ENCODE measurements at places on chromosomes 16 and 17. TPM values are rescaled to one million over a fixed set of nuclear protein-coding genes. Genes with fewer than 3 reads are reported as not detected.

DNA sequence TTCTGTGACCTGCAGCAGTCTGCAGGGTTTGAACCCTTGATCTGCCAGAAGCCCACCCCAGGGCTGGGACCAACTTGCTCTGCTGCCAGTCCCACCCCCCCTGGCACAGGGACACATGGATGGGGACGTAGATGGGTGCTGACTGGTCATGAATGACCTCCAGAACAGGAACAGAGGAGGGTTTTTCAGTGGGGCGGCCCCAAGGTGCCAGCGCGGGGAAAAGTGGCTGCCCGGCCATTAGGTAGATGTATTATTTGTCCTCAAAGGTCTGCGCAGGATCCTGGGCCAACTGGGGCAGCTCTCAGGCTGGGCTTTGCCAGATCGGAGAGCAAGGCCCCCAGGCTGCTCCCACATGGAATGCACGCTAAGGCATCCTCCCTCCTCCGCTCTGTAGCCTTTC, 265.2 kb upstream of the TNRC6C start:
- peak; percentile 74 for DNase-seq

DNA sequence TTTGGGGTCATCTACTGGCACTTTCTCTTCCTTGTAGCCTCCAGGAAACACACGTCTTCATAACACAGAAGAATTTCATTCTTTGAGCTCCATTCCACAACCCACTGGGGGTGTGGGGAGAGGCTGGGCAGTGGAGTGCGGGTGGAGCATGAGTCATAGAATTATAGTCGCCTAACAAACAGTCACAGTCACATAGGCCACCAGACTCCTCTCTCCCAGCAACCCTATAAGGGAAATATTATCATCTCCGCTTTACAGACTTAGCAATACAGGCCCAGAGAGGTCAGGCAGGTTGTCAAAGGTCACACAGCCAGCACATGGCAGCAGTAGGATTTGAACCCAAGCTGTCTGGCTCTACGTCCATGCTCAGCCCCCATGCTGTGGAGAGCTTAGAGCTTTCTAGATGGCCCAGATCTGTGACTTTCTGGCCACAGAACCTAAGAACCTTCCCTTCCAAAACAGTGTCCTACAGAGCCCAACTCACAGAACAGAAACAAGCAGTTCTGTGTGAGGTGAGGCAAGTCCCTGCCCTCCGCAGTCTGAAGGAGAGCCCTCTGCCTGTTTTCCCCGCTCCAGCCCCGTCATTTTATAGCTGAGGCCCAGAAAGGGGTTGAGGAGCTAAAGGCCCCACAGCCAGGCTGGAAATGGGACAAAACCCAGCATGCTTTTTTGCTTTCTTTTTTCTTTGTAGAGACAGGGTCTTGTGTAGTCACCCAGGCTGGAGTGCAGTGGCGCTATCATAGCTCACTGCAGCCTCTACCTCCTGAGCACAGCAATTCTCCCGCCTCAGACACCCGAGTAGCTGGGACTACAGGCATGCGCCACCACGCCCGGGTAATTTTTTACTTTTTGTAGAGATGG, 10.7 kb upstream of the LITAF start:
- no peak for DNase-seq

- no peak for DNase-seq
These were observed 50.8 kb downstream of the TOM1L2 start for GRCh38 chr17:17921192-17922069.

DNA sequence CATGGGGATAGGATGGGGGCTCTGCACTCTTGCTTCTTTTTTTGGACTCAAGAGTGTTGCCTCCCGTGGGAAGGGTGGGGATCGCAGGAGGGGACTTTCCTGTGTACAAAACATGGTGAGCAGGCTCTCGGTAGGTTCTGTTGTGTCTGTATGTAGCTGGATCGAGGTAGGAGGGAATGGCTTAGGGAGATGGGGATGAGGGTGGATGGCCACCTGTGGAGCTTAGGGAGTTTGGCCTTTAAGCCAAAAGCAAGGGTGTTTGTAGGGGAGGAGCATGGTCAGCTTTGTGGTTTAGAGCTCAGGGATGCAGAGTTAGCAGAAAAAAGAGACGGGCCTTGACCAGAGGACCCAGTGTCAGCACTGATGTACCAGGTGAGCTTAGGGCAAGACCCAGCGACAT, 11.0 kb upstream of the EDC4 start:
- DNase-seq: no peak

DNA sequence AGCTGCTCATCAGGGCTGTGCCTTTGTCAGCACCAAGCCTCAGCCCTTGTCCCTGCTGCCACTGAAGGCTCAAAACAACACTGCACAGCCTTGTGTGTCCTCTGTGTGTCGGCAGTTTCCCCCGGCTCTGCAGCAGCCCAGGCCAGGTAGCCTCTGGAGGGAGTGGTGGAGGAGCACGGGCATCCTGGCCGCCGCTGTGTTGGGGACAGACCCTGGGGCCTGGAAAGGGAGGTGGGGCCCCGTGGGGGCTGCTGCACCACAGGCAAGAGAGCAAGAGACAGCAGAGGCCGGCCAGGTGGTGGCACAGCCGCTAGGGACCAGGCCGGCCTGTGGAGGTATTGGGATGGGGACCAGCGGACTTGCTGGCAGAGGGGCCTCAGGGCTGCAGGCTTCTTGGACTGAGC, 96.9 kb upstream of the ZNF750 start:
- no peak for DNase-seq

The MYL4 gene
- not detected for total RNA-seq

The CBLN1 gene
- total RNA-seq: not detected

The SLC39A11 gene
- 22.6 TPM for total RNA-seq

The CD300LF gene
- 0.49 TPM for total RNA-seq
